ENCODE measurements at places on chromosomes 2 and 18.

DNA sequence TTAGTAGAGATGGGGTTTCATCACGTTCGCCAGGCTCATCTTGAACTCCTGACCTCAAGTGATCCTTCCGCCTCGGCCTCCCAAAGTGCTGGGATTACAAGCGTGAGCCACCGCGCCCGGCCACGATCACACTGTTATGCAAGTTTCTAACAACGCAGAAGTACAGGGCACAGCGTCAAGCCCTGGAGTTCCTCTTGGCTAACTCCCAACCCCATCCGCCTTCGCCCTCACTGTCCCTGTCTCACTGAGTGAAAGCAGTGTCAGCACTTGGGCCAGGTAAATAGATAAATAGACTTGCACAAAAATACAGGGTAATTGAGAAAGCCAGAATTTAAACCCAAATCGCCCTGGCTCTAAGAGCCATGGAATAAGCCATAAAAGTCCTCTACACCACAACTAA, 111.7 kb downstream of the ACVR1 start:
- DNase-seq: no peak

DNA sequence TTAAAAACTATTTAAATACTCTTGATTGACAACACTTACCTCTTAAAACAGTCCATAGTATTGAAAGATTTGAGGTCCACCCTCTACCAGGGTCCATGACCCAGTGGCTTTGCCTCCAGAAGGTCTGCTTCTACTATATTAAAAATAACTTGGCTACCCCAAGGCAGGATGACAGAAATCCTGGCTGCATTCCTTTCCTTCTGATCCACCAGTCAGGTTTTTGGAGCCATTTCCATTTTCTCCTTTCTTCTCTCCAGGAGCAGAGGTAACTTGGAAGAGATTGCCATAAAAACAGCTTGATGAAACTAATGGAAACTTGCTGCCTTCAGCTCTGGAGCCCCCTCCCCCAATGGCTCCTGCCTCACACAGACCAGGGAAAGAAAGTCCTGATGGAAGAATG, 2.6 kb upstream of the FAM171B start:
- no peak for DNase-seq

DNA sequence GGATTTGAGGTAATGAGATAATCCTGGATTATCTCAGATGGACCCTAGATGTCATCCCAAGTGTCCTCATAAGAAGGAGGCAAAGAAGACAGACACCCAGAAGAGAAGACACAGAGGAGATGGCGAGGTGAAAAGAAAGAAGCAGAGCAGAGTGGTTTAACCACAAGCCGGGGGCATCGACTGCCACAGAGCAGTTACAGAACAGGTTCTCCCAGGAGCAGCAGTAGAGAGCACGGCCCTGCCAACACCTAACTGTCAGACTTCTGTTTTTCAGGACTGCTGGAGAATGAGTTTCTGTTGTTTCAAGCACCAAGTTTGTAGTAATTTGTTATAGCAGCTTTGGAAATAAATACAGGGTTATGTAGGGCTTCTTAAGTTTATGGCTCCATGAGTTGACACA, 437.0 kb downstream of the THSD7B start:
- DNase-seq: no peak

DNA sequence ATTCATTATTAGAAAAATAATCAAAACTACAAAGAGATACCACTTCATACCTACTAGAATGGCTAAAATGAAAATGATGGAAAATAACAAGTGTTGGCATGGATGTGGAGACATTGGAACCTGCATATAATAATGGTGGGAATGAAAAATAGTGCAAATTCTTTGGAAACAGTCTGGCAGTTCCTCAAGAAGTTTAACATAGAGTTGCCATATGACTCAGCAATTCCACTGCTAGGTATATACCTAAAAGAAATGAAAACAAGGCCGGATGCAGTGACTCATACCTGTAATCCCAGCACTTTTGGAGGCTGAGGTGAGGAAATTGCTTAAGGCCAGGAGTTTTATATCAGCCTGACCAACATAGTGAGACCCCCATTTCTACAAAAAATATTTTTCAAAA, 41.6 kb upstream of the ACYP2 start:
- no peak for DNase-seq

DNA sequence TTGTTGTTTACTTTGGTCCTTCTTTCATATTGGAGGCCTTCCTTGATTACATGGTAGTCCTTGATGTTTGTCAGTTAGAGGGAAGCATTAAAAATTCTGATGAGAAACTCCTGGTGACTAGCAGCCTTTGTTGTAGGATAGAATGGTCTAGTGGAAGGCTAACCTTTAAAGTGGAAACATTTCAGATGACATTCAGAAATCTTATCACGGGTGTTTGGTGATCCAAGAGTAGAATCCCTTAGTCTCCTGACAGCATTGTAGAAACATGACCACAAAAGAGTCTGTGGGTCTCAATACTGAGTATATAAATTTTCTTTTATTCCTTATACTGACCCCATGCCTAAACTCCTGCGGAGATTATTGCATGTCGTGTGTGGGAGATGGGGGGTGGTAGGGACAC, 13.4 kb downstream of the MARCHF7 start:
- DNase-seq: no peak

DNA sequence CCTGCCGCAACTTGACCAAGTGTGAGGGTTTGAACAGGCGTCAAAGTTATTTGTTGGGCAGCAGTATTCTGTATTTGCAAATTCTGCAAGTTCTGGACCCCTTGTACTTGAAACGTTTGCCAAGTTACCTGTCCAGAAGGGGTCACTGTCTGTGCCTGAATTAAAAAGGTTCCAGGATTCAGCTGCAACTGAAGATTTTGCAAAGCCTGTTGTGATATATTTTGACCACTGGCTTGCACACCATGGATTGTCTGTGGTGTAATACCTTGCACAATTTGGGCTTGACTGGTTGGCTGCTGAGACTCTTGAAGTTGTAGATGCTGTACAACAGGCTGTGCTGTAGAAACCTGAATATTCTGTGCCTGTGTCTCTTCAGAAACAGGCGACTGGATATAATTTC, 10.2 kb downstream of the SP3 start:
- no peak for DNase-seq

GRCh38 chr2:102313025-102313424, 1.7 kb downstream of the IL1RL1 start:
- DNase-seq: no peak

- no peak for DNase-seq
Observed at GRCh38 chr2:231683292-231684235, 24.8 kb upstream of the PTMA start.
